ENCODE measurements at places on chromosomes 4 and X.

DNA sequence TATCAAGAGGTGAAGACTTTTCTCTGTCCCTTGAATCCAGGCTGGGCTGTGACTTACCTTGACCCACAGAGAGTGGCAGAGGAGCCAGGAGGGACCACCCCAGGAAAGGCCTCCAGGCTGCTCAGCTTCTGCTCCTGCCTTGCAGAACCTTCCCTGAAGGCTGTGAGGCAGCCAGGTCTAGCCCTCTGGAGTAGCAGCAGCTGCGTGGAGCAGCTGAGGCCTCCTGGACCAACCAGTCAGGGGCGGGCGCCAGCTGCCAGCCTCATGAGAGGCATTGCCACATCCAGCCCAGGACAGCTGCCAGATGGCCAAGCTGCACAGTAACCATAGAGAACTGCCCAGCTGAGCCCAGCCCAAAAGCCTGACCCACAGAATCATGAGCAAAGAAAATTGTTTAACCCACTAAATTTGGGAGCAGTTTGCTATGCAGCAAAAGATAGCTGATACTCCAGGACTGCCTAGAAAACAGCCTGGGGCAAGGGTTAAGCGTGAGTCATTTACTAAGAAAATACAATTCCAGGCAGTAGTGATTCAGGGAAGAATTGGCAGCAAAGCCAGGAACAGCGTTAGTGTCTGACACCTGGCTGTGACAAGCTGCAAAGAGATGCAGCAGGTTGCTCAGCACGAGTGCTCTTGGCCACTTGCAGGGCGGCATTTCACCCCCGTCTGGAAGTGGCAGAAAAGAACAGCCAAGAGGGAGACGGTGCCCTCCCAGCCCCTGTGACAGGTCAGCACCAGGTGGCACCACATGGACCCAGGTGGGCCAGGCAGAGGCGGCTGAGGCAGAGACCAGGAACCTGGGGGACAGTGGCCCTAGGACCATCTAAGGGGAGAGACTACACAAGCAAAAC lies 14.7 kb upstream of the PDE6B start:
- no peak for DNase-seq

- DNase-seq, result no peak
These were observed 191.8 kb upstream of the PSAPL1 start for GRCh38 chr4:7626531-7626930.

- no peak for DNase-seq
These were observed 205.8 kb upstream of the BOD1L1 start for GRCh38 chr4:13833171-13833804.

DNA sequence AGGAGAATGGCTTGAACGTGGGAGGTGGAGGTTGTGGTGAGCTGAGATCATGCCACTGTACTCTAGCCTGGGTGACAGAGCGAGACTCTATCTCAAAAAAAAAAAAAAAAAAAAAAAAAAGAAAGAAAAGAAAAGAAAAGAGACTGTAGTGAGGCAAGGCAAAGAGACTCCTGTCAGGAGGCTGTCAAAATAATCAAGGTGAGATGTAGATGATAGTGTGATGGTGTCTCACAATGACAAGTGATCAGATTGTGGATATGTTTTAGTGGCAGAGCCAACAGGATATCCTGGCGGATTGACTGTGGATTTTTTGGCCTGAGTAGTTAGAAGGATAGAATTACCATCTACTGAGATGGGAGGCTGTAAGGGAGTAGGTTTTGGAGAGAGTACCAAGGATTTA lies 12.6 kb downstream of the TRPC5OS start:
- DNase-seq, result no peak

GRCh38 chr4:21802406-21802805 lies 146.2 kb downstream of the KCNIP4 start:
- no peak for DNase-seq

GRCh38 chrX:30253257-30253656 lies 6.3 kb downstream of the MAGEB1 start:
- DNase-seq, result no peak

GRCh38 chr4:107600436-107600835 lies 119.6 kb downstream of the PAPSS1 start:
- no peak for DNase-seq

DNA sequence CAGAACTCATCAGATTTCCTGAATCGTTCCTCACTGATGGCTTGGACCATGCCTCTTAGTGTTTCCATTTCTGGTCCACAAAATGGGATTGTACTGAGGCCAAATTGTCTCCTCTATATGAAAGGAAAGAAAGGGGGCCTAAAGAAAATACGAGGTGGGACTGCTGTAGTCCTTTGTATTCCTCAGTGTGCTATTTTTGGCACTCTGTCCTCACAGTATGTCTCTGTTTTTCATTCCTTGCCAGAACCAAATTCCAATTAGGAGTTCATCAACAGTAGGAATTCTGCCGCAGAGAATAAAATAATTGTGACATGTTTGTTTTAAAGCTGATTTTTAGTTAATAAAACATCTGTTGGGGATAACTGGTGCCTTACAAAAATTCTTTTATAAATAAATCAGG lies 515.7 kb downstream of the SMARCA1 start:
- DNase-seq, result no peak

GRCh38 chr4:81874661-81875515 lies 403.2 kb upstream of the RASGEF1B start:
- no peak for DNase-seq
